Activated CD4-positive, alpha-beta T cell treated with anti-CD3 and anti-CD28 coated beads, Interleukin-2, amount 50 U/mL, for 16 hours (primary cell): ENCODE measurements at places on chromosomes 11 and 22.

DNA sequence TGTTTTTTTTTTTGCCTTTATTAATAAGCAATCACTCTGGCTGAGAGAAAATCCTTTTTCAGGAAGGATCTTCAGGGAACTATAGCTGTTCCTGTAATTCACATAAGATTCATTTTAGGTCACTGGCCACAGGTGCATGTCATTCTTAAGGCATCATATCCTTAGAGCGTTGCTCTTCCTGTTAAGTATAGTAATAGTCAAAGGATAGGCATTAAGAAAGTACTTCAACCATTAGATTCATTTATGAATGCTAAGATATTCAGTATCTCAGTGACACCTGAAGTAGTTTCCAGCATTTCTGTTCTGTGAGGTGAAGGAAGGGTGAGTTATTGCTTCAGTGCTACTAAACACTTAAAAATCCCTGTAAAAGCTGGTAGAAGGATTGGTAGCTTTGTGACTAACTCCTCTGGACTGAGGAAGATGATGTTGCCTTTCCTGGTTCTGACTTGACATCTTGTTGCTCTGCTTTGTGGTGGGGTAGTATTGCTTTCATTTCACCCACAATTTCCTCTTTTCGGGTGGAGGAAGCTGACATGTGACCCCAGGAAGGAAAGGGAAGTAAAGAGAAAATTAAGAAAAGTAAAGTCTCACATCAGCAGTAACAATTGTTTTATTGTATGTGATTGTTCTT is 34.7 kb downstream of the RNF169 start:
- DNase-seq: peak; percentile 70

GRCh38 chr11:18775492-18776292 is 15.9 kb downstream of the PTPN5 start:
- peak; percentile 74 for DNase-seq

DNA sequence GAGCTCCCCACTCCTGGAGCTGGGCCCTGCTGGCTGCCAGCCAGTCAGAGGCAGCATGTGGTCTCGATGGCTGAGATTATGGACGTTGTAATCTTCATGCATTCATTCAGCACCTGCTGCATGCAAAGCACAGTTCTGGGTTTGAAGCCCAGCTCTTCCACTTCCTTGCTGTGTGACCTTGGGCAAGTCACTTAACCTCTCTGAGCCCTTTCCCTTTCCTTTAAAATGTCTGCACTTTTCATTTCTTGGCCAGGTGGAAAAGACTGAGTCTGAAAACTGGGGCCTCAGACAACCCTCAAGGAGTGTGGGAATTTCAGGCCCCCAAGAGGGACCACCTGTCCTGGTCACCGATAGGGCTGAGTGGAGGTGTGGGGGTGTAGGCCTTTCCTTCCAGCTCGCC is 24.6 kb upstream of the MYEOV start:
- DNase-seq: no peak

DNA sequence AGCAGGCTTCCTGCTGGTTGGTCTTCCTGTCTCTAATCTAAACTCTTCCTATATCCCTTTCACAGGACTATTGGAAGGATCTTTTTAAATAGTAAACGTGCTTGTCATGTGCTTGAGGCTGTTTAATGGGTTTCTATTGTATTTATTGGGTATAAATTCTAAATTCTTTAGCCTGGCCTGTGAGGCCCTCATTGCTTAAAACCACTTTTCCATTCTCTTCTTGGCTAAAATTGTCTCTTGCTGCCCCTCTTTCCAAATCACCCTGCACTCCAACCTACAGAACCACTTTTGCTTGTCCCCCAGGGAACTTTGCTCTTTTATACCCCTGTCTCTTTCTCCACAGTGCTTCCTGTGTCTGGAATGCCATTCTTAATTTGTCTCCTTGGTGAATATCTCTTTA is 46.4 kb upstream of the MUC15 start:
- DNase-seq: no peak

DNA sequence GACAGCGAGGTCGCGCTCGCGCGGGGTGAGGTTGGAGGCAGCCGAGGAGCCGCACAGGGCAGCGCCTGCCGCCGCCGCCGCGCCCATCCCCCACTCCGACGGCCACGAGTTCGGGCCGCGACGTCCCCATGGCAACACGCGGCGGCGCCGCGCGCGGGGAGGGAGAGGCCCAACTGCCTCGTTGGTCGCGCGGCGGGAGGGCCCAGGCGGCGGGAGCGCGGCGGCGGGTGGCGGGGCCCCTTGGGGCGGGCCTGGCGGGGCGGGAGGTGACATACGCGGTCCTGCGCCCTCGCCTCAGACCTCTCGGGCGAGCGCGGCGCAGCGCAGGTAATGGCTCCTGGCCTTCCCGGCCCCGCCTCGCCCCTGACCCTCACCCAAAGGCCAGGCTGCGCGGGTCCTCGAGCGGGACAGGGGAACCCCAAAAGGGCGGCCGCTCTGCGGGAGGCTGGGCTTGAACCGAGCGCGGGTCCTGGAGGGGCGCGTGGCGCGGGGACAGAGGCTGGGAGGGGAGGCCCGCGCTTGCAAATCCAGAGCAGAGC is at the start of gene DEUP1:
TSS of gene DEUP1 (plus strand) at position 297 of the 539 bp plus-strand sequence. CDS start 1,518 bp downstream, outside the sequence.
- peak; percentile 5 for DNase-seq

- peak; percentile 97 for DNase-seq
Observed at GRCh38 chr11:12224537-12224893, 114.1 kb downstream of the MICAL2 start.

DNA sequence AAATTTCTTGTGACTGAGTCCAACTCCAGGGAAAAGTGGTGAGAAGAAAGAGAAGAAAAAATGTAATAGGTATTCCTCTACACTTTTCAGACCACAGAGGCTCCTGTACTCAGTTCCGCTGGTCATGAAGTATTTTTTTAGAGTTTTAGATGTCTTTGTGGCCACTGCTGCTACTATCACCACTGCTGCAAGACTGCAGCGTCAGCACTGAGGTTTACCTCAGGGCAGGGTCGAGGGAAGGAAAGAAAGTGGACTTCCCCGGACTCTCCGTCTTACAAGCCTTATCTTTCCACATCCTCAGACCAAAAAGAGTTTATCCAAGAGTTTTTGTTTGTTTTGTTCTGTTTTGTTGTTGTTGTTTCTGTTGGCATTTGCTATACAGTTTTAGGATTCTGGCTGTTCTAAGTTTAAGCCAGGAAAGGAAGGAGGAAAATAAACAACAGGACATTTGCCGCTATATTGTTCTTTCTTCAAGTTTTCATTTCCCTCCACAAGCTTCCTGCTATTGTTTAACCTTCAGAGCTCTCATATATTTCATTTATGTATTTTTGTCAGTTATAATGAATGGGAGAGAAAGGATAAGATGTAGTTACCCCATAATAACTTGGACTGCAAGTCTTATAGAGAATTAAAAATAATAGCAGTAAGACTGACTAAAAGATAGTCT is 919.3 kb downstream of the NTM start:
- DNase-seq: no peak

DNA sequence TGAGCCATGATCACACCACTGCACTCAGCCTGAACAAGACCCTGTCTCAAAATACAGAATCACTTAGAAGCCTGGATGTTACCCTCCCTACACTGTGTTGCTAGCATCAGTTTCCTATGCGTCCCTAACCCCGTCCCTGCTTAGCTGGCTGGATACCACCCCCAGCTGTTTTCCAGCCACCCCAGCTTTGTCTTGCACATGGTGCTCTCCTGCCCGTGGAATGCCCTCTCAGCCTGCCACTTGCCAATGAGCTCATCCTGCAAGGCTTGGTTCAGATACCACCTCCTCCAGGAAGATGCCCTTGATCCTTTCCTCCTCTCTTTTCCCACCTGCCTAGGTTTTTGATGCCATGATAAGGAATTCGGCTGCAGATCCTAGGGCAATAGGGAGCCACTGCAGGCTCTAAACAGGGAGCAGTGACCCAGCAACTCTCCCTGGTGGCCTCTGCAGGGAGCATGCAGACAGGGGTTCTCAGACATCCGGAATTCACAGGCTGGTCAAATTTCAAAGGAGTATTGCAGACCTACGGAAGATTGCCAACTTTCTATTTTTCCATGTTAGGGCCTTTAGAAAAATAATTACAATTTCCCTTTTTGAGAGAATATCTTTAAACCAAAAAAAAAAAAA is 52.7 kb upstream of the WNT7B start:
- DNase-seq: no peak

- no peak for DNase-seq
Observed at GRCh38 chr22:41383085-41383484, 1.3 kb downstream of the TEF start.

DNA sequence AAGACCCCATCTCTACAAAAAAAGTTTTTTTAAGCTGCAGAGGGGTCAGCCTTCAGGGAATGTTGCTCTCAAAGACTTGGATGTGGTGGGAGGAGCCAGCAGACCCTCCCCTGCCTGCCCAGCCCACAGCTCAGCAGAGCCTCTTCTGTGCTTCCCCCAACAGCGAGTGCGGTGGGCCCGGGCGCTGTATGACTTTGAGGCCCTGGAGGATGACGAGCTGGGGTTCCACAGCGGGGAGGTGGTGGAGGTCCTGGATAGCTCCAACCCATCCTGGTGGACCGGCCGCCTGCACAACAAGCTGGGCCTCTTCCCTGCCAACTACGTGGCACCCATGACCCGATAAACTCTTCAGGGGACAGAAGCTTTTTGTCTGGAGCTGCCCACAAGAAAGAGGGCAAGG is 10.5 kb downstream of the TMA7B start:
- no peak for DNase-seq

DNA sequence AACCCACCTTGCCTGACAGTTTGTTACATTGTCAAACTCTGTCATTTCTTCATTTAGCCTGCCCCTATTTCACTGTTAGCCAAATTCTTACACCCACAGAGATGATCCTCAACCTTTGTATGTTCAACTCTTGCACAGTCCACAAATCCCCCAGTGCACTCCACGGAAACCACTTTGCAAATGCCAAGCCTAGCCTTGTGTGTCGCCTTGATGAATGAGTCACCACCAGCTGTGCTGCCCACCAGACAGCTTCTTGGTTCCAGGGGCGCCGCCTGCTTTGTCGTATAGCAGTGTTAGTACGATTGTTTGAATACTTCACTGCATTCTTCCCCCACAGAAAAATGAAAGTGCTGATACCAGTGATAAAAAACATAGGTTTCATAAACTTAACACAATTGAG is 686.3 kb downstream of the NTM start:
- no peak for DNase-seq

GRCh38 chr11:20844216-20844615 is 174.8 kb downstream of the NELL1 start:
- DNase-seq: no peak

DNA sequence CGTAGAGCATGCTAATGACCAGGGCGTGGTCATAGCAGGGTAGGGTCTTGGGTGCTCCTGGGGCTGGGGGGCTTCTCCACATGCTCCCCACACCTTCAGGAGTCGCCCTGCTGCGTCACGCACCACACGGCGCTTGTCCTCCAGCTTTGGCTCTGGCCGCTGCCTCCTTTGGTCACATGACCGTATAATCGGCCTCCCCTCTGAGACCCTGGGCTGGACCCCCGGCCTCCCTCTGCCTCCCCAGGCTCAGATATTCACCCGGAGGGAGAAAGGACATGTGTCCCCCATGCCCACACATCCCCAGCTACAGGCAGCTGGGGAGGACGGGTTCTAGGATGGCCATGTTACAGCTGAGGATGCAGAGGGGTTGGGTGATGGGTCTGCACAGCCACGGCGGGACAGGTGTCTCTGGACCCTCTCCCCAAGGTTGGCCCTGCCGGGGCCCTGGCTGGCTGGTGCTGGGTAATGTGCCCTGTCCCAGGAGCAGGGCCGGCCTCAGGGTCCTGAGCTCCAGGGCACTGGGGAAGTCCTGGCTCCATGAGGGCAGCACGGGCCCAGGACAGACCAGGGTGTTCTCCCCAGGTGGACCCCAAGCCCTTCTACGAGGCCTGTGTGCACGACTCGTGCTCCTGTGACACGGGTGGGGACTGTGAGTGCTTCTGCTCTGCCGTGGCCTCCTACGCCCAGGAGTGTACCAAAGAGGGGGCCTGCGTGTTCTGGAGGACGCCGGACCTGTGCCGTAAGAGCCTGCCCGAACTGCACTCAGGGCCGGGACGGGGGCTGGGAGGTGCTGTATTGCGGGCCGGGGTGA is 14.5 kb downstream of the MUC2 start:
- DNase-seq: no peak

- DNase-seq: no peak
Observed at GRCh38 chr22:45445031-45445710, 31.7 kb downstream of the RIBC2 start.

- no peak for DNase-seq
Observed at GRCh38 chr11:131829725-131830124, 459.3 kb downstream of the NTM start.

- DNase-seq: no peak
Observed at GRCh38 chr11:78220218-78221157, 31.8 kb downstream of the USP35 start.

- no peak for DNase-seq
Observed at GRCh38 chr11:1997755-1998154, at the start of gene H19. H19 (minus strand) TSS chr11:1997842.

DNA sequence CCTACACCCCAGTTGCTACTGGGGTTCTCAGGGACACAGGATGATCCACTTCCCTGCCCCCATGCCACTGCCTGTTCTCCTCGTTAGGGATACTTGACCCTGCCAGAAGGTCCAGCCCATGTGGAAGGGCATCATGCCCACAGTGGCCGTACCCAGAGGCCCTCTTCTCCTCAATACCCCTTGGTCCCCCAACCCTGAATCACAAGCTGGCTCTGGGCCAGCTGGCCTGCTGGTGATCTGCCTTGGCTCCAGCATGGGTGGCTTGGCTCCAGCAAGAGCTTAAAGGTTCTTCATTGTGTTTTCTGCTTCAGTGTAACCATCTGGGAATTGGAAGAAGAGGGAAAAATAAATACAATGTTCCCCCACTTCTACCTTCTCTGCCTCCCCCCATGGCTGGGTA is 11.1 kb upstream of the TPBGL start:
- DNase-seq: no peak

DNA sequence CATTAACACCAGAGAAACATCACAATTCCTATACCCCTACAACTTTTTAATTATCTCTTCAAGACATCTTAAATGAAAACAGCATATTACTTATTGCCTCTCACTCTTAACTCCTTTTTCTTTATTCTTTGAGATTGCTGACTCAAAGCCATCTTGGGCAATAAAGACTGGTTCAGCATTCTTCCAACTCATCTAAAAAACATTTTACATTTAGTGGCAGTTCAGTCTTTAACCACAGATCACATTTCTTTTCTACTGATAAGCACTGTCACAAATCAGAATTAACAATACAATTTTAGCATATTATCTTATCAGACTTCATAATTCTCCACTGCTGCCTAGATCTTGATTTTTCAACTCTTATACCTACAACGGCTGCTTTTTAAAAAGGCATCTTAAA is 34.0 kb downstream of the SIK3 start:
- peak; percentile 46 for DNase-seq

DNA sequence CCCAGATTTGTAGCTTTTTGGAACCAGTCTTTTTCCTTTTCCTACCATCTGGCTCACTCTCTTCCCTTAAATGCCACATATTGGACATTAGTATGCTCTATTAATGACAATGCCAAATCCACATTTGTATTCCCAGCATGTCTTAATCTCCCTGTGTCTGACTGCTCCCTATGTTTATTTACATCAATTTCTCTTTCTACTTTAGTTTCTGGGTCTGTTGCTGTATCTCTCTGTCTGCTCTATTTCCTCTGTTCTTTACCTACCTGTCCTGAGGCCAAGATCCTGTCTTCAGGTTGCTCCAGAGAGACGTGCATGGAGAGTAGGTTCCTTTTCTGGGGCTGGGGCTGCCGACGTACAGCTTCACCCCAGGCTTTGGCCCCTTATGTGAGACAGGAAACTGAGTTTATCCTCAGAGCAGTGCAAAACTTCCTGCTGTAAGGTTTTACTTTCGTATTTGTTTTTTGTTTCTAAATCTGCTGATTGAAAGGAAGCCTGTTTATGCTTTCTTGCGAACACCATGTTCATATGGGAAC is 25.6 kb downstream of the OR2AG2 start:
- DNase-seq: peak; percentile 76
